ENCODE measurements at places on chromosomes 1 and 21.

GRCh38 chr1:3865606-3866160 lies 8.4 kb downstream of the DFFB start:
- DNase-seq: no peak

DNA sequence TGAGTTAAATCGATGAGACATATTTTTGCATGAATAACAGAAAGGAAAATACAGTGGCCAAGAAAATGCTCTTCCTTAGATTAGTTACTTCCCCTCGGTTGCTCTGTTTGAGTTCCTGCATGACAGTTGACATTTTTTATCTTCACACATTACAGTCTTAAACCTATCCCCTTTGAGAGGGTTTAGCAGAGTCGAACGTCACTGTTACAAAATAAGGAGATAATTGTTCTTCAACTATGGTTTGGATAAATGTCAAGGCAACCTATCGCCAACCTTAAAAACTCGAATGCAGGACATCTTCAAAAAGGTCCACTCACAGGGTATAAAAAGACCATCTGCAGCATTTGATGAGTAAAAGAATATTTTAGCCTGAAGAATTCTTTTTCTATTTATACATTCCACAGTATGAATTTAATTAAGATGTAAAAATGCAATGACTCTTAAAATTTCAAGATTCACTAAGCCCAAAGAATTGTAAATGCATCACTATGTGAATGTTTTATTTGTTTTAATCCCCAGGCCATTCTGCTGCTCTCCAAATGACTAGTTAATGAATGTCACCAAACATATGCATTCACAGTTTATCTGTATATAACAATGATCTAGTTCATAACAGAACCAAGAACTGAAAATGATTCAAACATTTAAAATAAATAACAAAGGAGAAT lies 68.9 kb upstream of the COL11A1 start:
- DNase-seq: no peak

- DNase-seq: no peak
Measured at GRCh38 chr1:60765204-60765603, 317.2 kb upstream of the NFIA start.

GRCh38 chr1:227949954-227950734 lies 2.4 kb upstream of the WNT9A start:
- no peak for DNase-seq

DNA sequence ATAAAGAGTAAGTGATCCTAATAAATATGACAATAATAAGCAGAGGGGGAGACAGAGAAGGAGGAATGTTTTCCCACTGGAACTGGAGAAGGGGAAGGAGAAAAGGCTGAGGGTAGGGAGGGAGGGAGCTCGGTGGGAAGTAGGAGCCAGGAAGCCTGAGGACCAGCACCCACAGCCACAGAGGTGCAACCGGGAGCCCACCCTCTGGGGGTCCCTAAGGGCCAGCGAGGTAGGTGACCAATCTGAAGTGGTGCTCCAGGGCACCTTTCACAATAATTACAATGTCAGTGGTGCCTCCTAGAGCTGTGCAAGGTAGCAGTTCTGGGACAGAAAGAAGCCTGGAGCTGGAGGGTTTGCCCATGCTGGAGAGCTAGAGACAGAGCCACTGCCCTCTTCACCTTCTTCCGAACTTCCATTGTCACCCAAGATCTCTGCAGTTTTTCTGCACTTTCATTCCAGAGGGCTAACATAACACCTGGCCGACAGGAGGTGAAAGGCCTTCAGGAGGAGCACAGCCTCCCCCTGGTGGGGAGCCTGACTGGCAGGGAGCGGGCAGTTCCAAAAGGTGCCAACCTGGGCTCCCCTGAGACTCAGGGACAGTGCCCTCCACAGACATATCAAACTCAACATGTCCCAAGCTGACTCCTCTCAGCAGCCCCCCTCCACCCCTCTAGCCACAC lies 4.1 kb upstream of the AHCYL1 start:
- DNase-seq: no peak

- no peak for DNase-seq
Measured at GRCh38 chr1:68103011-68103545, 52.7 kb upstream of the DIRAS3 start.

GRCh38 chr1:54614563-54614962 lies 8.8 kb downstream of the FAM151A start:
- no peak for DNase-seq

DNA sequence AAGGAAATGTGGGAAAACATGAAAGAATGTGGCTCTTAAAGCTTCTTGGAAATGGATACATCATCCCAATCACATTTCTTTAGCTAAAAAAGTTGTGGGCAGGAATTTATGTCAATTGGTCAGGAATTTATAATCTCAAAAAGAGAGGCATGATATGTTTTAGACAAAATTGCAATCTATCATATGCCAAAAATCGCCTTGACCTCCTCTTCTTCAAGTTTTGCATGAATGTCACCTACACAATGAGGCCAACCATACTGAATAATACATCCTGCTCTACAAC lies 42.4 kb downstream of the ATP6V1G3 start:
- no peak for DNase-seq

- DNase-seq: no peak
Measured at GRCh38 chr1:248778906-248779305, 23.3 kb upstream of the LYPD8 start.

DNA sequence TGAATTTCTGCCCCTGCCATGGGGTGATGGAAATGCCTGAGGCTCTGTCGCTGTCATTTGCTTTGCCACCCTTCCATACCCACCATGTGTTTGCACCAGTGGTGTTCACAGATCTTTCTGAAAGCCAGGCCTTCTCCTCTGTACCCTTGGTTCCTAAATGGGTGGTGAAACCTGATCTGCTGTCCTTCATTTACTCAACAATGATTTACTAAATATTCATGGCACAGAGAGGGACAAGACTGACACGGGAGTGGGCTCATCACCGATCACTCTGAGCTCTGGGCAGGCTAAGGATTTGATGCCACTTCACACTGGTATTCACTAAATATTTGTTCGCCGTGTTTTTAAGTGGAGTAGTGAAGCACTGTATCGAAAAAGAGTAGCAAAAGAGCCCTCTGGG lies 40.9 kb downstream of the LRRC8B start:
- DNase-seq: no peak

GRCh38 chr1:244678697-244679096 lies 25.8 kb downstream of the DESI2 start:
- DNase-seq: no peak

GRCh38 chr1:9849691-9850441 lies 26.1 kb upstream of the CLSTN1 start:
- DNase-seq: peak; percentile 46

DNA sequence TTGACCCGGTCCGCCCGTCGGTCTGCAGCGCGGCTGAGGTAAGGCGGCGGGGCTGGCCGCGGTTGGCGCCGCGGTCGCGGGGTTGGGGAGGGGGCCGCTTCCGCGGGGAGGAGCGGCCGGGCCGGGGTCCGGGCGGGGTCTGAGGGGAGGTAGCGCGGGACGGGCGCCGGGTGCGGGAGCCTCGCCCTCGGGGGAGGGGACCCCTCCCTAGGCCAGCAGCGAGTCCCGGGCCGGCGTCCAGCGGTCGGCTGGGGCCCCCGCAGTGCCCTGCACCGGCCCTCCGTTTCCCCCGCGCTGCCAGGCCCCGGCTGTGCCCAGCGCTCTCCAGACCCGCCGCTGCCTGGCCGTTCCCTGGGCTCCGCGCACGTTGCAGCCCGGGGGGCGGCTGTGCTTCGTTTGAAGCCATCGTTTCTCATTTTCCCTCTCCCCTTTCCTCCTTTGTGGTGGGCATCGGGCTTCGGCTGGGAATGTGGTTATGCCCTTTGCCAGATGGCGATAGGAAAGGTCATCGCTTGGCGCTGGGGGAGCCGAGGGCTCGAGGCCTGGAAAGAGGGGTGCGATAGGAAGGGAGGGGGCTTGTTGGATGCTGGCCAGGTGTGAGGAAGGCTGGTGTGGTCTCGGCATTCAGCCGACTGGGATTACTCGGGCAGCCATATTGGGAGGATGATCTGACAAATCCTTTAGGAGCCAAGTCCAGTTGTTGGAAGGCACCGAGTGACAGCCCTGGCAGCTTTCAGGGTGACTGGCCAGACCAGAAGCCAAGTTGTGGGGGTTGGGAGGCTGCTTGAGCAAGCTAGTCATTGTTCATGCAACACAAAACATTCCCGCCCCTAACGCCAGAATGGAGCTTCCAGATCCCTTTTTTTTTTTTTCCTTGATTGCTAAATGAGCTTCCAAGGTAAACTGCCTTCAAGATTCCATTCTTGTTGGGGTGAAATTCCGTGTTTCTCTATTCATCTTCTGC lies 753 bp downstream of the KIF1B start:
- DNase-seq: no peak

Data from CD4-positive, alpha-beta T cell treated with Interleukin-1 beta for 1 hour (primary cell).